ENCODE measurements at places on chromosomes 12 and 14.

GRCh38 chr14:27386391-27386790 is 788.6 kb upstream of the NOVA1 start:
- DNase-seq, result no peak

DNA sequence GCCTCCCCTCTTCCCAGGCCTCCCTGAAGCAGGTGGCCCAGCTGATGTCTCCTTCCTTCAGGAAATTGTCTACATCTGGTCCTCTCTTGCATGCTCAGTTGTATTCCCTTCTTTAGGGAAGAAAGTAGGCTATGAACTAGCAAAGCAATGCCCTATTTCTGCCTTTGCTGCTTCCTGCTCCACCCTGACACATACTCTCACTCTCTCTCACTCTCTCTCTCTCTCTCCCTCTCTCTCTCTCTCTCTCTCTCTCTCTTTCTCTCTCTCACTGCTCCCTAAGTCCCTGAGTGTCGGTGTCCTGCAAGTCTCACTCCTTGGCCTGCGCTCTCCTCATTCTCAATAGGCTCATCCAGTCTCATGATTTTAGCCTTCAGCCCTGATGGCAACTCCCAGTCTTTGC is 19.4 kb upstream of the PARP11 start:
- DNase-seq, result no peak

- DNase-seq, result no peak
Observed at GRCh38 chr12:79964100-79964627, 29.3 kb upstream of the PPP1R12A start.

DNA sequence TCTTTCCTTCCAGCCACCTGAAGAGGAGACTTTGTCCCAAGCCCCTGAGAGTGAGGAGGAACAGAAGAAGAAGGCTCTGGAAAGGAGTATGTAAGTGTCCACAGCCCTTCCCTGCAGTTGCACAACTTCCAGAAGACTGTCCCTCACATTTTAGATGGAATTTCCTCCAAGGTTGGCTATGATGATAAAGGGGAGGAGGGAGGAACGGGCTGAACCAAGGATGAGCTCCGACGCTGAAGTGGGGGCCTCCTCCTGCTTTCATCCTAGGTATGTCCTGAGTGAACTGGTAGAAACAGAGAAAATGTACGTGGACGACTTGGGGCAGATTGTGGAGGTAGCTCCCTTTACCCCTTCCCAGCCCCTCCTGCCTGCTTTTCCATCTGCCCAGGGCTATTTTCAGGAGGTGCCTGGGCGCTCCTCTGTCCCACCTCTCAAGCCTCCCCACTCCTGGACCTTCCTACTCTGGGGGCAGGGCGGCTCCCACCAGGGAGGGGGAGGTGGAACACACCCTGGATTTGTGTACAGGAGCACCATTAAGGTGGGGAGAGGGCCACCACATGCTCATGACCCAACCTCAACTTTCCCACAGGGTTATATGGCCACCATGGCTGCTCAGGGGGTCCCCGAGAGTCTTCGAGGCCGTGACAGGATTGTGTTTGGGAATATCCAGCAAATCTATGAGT is 2.3 kb downstream of the ARHGEF25 start:
- no peak for DNase-seq

DNA sequence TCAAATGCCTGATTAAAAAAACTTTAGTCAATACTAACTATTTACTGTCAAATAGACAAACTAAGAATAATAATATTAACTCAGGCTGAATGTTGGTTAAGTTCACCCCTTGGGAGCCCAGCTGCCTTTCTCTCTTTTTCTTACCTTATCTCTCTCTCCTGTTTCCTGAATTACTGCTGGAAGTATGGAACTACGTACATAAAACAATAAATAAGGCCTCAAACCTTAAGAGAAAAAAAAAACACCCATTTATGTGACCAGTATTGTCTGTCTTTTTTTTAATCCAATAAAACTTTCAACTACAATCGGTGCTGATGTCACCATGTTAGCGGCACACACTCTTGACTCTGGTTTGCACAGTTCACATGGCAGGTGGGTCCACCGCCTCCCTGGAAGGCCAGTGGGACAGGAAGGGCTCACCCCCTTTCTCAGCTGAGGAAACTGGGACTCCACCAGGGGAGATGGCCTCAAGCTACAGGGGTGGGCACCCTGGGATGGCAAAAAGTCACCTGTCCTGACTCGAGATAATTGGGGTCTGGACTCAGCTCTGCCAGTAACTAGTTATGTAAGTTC is 21.3 kb downstream of the BCL11B start:
- DNase-seq, result no peak

- no peak for DNase-seq
Observed at GRCh38 chr12:54182981-54183380, 5.8 kb downstream of the SMUG1 start.

DNA sequence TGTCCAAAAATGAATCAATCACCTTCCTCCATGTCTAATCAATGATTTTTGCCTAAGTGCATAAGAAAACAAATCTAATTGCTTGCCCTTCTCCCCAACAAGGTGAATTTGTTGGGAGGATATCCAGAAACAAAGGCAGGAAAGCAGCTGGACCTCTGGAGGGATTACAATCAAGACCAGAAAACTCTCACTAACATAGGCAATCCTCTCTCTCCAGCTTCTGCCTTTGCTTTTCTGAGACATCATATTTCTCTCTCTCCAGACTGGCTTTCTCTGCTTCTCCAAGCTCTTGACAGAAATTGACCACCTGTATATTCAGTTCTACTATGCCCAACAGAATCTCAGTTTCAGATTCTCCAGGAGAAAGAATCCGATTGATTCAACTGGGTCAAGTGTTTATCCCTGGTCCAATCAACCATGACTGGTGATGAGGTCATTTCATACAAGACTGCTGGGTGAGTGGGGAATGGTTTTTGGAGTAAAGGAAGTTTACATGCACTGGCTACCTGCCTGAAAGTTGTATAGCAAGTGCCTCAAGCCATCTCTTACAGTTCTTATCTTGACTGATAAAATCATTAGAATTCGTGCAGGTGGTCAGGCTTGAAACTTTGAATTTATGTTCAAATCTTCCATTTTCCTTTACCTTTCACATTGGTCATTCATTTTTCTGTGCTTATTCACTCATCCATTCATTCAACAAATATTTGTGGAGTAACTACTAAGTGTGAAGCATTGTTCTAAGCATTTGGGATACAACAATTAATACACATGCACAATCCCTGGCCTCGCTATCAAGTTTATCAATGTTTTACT is 22.2 kb upstream of the CFAP54 start:
- no peak for DNase-seq

DNA sequence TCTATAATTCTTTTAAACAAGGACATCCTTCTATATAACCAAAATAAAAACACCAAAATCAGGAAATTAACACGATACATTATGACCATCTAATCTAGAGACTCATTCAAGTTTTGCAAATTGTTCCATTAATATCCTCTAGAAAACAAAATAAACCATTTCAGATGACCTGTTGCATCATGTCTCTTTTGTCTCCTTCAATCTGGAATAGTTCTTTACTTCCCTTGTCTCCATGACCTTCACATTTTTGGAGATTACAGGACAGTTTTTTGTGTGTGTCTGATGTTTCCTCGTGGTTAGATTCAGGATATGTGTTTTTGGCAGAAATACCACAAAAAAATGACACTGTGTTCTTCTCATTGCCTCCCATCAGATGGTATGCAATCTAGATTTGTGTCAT is 12.5 kb upstream of the DCAF4 start:
- DNase-seq, result no peak

GRCh38 chr14:62532181-62532580 is 513.1 kb downstream of the KCNH5 start:
- no peak for DNase-seq

- no peak for DNase-seq
Observed at GRCh38 chr12:46387670-46388069, 15.1 kb upstream of the SLC38A2 start.

DNA sequence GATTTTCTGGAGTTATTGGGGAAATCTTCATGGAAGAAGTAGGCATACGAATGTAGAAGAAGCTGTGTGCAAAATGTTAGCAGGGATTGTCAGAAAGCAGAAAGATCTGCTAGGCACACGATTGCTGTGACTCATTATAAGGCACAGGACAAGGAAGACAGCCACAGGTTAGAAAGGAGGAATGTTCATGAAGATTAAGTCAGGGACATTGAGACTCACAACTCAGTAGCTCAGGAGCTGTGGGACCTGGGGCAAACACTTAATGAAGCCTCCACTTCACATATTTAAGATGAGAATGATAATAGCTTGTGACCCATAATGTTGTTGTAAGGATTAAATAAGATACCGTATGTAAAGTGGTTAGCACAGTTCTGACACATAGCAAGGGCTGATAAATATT is 26.6 kb upstream of the RTRAF start:
- DNase-seq, result no peak

DNA sequence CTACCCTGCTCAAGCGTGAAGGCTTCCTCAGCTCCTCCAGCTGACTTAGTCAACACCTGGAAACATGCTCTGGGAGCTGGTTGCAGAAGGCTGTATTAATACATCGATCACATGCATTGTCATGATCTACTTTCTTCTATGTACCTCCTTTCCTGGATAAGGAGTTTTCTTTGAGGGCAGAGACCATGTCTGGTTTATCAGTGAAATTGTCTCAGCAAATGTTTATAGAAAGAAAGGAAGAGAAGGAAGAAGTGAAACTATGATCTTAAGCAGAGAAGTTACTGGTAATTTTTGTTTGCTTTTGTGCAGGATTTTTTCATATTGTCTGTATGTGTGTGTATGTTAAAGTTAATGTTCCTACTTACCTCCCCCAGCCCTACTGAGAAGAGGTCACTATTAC is 4.5 kb downstream of the DYRK4 start:
- no peak for DNase-seq

GRCh38 chr14:103680491-103681231 is 34.6 kb downstream of the XRCC3 start:
- DNase-seq, result no peak

- no peak for DNase-seq
Observed at GRCh38 chr12:106455111-106455510, 97.6 kb downstream of the POLR3B start.

- no peak for DNase-seq
Observed at GRCh38 chr14:76930549-76930948, 98.0 kb downstream of the IRF2BPL start.

GRCh38 chr14:20627346-20628027 is 14.0 kb downstream of the OR6S1 start:
- DNase-seq, result no peak

- DNase-seq, result no peak
Observed at GRCh38 chr14:94176808-94177207, 2.7 kb downstream of the PPP4R4 start.
